HS-5 (cell line): ENCODE measurements at places on chromosomes 4 and X.
A peak's percentile ranks its signal among the peaks of the same experiment; 100 is the strongest.

- DNase-seq: no peak
These were observed 61.2 kb downstream of the CPE start for GRCh38 chr4:165439981-165440380.

- no peak for DNase-seq
These were observed 24.2 kb upstream of the XPNPEP2 start for GRCh38 chrX:129714581-129714980.

- DNase-seq: peak; percentile 19
These were observed 125.5 kb upstream of the GIMD1 start for GRCh38 chr4:106494066-106494465.

DNA sequence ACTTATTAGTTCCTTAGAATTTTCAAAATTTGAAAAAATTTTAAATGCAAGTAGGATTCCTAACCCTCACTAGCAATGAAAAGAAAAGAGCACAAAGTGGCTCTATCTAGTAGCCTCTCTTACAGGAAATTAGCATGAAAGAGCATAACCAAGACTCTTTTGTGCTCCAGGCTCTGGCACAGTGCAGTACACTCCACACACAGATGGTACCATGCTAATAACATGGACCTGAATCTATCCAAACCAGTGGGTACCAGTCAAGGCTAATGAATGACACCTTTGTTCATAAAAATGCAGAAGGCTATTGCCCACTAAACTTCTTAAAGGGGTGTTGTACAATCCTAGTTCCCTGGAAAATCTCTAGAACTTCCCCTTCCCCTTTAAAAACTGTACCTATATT lies 119.0 kb downstream of the MANBA start:
- DNase-seq: no peak

GRCh38 chrX:151806967-151807540 lies 72.5 kb downstream of the CNGA2 start:
- no peak for DNase-seq
